ENCODE measurements at places on chromosomes 3 and 15. TPM values are rescaled to one million over a fixed set of nuclear protein-coding genes. Genes with fewer than 3 reads are reported as not detected.

GRCh38 chr15:82186719-82187406 lies 75.7 kb downstream of the EFL1 start:
- DNase-seq = no peak

- no peak for DNase-seq
These were observed 349 bp downstream of the PPIB start for GRCh38 chr15:64162478-64162868.

LMOD3 gene
- not detected for total RNA-seq

- no peak for DNase-seq
These were observed 35.6 kb downstream of the SCAP start for GRCh38 chr3:47440131-47440530.

GRCh38 chr3:38127611-38128302 lies 9.2 kb downstream of the ACAA1 start:
- peak; percentile 6 for DNase-seq

DNA sequence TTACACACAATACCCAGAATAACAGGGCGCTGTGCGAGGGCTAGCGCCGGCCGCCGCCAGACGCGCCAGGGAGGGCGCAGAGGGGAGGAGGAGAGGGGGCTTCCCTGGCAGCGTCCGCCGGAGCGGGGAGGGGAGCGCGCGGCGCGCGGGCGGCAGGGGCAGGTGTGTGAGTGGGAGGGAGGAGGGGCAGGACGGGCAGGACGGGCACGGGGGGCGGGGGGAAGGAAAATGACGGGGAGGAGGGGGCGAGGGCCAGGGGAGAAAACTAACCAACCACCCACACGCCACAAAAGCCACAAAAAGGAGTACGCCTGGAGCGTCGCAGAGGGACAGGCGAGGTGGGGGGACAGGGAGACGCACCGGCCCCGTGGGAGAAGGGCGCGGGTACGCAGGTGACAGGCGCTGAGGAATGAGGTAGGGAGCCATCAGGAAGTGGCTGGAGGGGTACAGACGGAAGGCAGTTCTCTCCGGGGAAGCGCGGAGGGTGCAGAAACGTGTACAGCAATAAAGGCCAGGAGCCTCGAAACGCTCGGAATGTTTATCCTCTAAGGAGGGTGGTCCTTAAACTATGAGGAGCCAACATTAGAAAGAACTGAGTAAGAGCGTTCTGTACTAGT lies 610 bp upstream of the SATB1 start:
- DNase-seq = peak; percentile 18

ANKRD34C gene
- not detected for total RNA-seq

GRCh38 chr15:75025107-75025506 lies 1.7 kb downstream of the PPCDC start:
- no peak for DNase-seq

GOLGA6L1 gene
- not detected for total RNA-seq

CCDC39 gene
- total RNA-seq = not detected

DNA sequence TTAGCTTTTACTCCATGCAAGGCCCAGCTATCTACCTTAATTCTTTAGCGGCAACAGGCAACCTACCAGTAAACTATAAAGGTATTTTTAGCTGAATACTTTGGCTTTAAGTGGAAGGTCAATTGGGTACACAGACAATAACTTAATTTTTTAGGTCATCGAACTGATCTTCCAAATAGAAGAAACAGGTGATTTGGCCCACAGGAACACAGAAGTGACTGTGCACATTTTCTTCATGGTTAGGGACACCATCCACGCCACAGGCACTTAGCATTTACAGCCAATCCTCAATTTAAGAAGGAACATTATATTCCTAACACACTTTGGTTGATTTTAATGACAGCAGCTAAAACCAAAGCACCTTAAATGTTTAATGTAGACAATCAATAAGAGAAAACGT lies 1.9 kb downstream of the ARPP19 start:
- DNase-seq = no peak

LINGO1 gene
- total RNA-seq = 8.4 TPM

COL6A5 gene
- total RNA-seq = not detected

DNA sequence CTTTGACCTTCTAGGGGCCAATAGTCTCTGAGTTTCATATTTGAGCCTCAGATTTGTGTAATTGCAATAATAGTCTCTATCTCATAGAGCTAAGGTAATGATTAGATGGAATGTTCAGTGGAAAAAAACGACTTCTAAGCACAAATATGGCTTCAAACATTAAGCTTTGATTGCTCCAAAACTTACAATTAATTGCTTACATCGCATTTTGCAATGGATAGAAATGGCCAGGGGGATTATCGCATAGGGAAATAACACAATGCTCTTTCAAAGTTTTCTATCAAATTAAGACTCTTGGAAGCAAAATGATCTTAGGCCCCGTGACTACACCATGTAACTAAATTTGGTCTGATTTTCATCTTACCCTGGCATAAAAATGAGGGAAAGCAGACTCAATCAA lies 888.6 kb downstream of the AGBL1 start:
- no peak for DNase-seq

ASB14 gene
- not detected for total RNA-seq

GRCh38 chr15:60918234-60918959 lies 310.7 kb downstream of the RORA start:
- DNase-seq = no peak

- no peak for DNase-seq
These were observed 72.1 kb downstream of the ADAMTS7 start for GRCh38 chr15:78739206-78739605.

GRCh38 chr3:46057716-46058115 lies 30.4 kb upstream of the XCR1 start:
- DNase-seq = no peak

DNA sequence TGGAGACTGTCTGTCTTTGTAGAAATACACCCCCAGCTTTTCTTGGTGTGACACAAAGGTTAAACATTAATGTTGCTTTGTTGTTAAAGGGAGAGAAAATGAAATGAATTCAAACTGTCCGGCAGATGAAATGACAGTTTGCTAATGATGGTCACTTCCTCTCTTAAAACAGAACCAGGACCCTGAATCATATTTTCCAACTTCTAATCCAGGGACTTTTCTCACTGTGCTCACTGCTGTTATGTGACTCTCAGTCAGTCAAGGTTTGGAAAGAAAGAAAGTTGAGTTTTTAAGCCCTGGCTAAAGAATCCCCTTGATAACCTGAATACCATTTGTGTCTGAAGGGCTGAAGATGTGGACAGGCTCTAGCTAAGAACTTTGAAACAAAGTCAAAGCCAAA lies 215.8 kb downstream of the AGBL1 start:
- no peak for DNase-seq

PRSS50 gene
- 0.55 TPM for total RNA-seq

DNA sequence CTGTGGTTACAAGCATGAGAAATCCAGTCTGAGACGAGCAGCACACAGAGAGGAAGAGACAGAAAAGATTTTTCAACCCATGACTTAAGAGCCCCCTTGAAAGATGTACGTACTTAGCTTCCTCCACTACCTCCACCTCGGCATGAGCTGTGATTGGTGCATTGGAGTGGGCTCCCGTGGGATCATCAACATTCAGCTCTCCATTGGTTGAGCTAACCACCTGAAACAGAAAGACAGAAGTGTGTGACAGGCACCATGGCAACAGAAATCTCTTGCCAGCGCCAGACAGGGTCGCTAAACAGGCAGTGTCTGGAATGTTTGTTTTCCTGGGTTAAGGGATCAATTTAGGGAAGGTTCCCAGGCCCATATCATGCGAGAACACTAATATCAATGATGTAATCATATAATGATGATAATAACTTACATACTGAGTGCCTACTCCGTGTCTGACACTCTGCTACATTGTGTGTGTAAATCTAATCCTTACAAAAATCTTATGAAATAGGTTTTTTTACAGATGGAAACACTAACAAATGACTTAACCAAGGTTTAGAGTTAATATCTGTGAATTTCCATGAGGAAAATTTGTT lies 17.5 kb upstream of the PPIB start:
- no peak for DNase-seq

DNA sequence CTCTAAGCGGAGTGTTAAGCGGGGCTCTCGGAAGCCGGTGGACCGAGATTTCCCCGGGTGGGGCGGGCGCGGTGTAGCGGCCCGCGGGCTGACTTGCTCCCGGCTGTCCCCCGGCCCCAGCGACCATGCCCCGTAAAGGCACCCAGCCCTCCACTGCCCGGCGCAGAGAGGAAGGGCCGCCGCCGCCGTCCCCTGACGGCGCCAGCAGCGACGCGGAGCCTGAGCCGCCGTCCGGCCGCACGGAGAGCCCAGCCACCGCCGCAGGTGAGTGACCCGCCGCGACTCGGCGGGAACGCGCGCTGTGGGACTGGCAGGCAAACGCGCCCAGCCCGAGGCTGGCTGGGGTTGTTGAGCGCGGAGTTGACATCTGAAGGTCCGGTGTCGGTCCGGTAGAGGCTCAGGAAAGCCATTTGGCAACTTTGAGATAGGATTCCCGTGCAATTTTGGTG lies 1.3 kb downstream of the SMC4 start:
- no peak for DNase-seq

DNA sequence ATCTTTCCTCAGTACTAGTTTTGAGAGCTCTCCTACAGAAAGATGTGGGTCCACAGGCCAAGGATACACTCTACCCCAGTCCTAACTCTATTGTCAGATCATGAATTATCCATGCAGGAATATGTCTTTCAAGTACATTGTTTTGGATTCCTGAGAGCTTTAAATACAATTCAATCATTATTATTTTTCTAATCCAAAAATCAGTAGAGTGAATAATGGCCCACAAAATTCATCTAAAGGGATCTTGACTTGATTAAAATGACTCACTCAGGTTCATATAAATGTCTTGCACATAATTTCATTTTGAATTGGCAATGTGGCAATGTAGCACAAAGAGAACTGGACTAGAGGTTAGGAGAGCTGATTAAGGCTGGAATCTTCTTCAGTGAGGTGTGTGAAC lies 93.9 kb downstream of the ZPLD1 start:
- DNase-seq = no peak

GRCh38 chr3:149414557-149415231 lies 37.2 kb upstream of the TM4SF1 start:
- no peak for DNase-seq

DNA sequence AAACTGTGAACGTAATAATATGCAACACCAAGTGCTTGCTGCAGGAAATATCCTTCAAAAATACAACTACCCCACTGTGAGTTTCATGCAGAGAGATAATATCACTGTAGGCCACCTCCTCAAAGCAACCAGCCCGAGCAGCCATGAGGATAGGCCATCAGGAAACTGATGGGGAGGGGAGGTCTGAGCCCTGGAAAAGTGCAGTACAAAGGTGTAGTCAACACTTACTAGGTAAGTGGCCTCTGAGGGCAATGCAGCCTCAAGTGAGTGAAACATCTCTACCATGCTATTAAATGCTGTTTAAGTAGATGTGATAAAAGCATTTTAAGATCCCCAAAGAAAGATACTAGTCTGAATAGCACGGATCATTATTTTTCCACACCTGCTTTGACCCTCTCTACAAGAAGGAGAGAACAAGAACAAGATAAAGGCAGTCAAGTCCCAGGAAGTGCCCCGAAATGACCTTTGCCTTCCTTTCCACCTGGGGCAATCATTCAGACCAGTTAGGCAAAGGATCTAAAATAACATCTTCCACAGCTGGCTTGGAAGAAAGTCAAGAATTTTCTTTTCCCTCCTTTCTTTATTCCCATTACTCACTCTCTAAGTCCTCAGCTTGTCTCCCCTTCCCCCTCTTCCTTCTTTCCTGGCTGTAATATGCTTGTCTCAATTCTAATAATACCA lies 62.8 kb downstream of the FMN1 start:
- DNase-seq = no peak

- no peak for DNase-seq
These were observed 14.5 kb downstream of the NCEH1 start for GRCh38 chr3:172696357-172696756.

GRCh38 chr15:74835312-74835823 lies 7.6 kb downstream of the ULK3 start:
- DNase-seq = no peak

DNA sequence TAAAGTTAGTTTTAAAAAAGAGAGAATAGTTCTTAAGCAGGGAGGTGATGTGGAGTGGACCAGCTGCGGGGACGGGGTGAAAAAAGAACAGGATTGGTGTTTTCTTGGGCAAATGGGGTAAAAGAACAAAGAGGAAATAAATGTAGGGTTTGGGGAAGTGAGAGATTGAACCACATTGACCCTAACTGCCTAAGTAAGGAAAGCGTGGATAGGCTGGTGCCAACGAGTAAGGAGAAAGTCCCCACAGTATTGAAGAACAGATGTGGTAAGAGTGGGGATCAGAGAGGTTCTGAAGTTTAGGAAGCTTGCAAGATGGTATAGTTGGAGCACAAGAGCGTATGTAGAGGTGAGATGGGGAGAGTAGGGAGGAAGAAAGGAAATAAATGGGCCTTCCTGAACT lies 17.0 kb downstream of the IREB2 start:
- DNase-seq = no peak

GRCh38 chr15:39318231-39318630 lies 262.6 kb upstream of the THBS1 start:
- no peak for DNase-seq

GRCh38 chr3:31508452-31509146 lies 24.1 kb upstream of the STT3B start:
- DNase-seq = no peak

- DNase-seq = no peak
These were observed 14.2 kb upstream of the RPP14 start for GRCh38 chr3:58291671-58292338.

DNA sequence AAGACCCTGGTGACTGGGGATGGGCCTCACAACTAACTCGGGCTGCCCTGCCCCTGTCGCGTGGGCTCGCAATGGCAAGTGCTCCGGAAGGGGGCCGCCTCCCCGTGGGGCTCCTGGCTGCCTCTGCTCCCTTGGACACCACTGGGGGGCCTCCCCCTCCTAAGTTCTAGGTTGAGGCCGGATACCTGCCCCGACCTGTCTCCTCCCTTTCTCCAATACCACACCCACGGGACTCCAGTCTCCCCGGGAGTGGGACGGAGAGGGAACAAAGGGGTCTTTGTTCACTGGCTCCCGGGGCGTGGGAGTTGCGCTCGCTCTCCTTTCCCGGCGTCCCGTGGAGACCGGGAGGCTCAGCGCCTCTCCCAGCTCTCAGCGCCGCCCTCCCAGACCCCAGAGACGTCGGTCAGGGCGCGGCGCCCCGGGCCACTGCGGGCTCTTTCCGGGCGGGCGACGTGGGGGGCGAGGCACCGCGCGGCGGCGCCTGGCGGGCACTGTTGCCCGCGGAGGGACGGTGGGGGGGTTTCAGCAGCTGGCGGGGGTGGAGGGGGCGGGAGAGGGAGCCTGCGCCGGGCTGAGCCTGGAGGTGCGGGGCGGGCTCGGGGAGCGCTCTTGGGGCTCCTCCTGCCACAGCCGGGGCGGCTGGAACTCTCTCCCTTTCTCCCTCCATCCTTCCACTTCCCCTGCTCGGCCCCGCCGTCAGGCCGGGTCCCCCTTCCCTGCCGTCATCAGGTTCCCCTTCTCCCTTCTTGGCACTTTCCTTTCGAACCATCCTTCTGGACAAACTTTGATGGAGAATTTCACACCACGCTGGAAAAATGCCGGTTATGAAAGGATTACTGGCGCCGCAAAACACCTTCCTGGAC lies at the start of gene KCNH8:
KCNH8 (plus strand) TSS at position 606 of the 863 bp plus-strand sequence; CDS start at position 816, 210 bp downstream.
- peak; percentile 14 for DNase-seq

- no peak for DNase-seq
These were observed 169.7 kb downstream of the TJP1 start for GRCh38 chr15:29652595-29652994.

GRCh38 chr3:12437861-12438260 lies 46.4 kb upstream of the TSEN2 start:
- DNase-seq = no peak
